Endodermal cell (in vitro differentiated cells): ENCODE measurements at places on chromosomes 2 and 18. TPM values are rescaled to one million over a fixed set of nuclear protein-coding genes. Genes with fewer than 3 reads are reported as not detected.

Gene ABCG8
- not detected in 2 replicates for total RNA-seq

Gene DOK6
- 3.7 and 5.7 TPM in 2 replicates for total RNA-seq

Gene SPIRE1
- 15.5 to 20.3 TPM (median 17.2 TPM) in 3 replicates for total RNA-seq

Gene IL1F10
- not detected in 3 replicates for total RNA-seq

Gene SP140
- 0.32 TPM in 1 of 2 replicates, not detected in the other for total RNA-seq
